ENCODE measurements at places on chromosomes 16 and 17.

DNA sequence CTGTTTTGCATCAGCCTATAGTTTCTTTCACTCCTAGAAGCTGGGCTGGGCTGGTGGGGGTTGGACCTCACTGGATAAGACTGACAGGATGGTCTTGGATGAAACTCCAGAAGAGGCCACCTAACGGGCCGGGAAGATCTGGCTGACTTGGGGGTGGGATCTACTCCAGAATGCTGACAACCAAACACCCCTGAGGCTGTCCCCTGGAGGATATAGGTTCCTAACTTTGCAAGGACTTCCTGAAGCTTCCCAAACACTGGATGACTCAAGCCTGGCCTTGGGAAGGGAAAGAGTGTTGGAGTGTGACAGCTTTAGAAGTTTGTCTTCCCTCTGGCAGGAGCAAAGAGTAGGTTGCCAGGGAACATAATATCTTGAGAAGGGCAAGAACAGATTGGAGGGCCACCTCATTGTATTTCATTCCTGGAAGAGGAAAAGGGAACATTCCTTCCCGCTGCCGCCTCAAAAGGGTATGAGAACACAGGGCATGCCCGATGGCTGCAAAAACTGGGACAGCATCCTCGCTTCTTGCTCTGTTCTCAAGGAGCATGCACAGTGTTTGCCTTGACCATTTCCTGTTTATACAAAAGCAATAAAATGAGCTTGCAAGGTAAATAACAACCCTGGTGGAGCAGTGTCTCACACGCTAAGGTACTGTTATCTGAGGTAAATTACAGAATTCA lies 6.8 kb upstream of the CYB5B start:
- DNase-seq = no peak

DNA sequence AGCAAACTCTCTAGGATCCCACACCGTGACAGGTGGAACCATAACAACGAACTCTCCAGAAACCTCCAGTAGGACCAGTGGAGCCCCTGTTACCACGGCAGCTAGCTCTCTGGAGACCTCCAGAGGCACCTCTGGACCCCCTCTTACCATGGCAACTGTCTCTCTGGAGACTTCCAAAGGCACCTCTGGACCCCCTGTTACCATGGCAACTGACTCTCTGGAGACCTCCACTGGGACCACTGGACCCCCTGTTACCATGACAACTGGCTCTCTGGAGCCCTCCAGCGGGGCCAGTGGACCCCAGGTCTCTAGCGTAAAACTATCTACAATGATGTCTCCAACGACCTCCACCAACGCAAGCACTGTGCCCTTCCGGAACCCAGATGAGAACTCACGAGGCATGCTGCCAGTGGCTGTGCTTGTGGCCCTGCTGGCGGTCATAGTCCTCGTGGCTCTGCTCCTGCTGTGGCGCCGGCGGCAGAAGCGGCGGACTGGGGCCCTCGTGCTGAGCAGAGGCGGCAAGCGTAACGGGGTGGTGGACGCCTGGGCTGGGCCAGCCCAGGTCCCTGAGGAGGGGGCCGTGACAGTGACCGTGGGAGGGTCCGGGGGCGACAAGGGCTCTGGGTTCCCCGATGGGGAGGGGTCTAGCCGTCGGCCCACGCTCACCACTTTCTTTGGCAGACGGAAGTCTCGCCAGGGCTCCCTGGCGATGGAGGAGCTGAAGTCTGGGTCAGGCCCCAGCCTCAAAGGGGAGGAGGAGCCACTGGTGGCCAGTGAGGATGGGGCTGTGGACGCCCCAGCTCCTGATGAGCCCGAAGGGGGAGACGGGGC lies 1.3 kb downstream of the SPN start:
- no peak for DNase-seq

DNA sequence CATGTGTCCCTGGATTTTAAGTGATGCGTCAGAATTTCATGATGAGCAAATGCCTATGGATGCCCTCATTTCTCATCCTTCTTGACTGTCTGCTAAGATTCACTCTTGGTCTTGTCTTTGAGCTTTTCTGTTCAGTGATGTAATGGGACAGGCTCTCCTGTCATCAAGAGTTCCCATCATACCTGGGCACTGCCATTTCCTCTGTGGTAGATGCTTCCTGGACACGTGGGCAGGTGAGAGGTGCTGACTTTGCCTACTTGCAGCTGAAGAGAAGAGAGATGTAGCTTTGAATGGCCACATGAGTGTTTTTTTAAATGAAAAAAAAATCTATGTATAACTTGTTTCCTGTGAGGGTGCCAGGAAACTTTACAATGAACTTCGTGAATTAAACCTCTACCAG lies 557.7 kb downstream of the MAF start:
- no peak for DNase-seq

DNA sequence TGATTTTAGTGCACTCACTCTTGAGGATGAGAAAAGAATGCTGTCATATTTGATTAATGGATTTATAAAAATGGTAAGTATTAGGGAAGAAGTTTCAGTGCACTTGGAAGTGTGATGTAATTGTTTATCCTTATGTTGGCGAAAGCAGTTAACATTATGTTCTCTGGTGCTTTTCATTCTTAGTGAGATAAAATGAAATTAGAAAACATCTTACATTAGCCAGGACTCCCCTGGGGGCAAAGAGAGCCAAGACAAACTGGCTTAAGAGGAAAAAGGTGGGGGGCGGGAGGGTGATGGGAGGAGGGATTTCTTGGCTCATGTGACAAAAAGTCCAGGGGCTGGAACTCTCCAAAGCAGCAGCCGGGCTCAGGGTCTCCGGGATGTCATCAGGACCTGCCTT lies 73.2 kb downstream of the KNOP1 start:
- no peak for DNase-seq

DNA sequence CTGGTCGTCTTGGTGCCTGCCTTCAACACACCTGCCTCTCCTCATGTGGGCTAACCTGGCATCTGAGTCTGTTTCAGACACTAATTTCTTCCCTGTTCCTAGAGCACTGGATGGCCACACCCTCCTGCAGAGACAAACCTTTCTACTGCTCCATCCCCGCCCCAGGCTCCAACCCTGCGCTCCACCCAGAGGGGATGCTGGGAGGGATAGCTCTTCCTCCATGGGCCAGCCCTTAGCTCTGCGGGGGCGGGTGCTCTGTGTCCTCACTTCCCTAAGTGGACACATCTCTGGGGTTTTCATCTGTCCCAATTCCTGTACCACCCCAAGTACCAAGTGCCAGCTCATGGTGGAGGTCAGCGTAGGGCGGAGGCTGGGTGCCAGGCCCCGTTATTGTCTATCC lies 11.0 kb upstream of the CRISPLD2 start:
- no peak for DNase-seq
